ENCODE measurements at places on chromosomes 6 and 20.

- no peak for DNase-seq
These were observed 374.1 kb upstream of the MANEA start for GRCh38 chr6:95203153-95203754.

- DNase-seq: no peak
These were observed 18.6 kb upstream of the ELOVL2 start for GRCh38 chr6:11062715-11063114.

DNA sequence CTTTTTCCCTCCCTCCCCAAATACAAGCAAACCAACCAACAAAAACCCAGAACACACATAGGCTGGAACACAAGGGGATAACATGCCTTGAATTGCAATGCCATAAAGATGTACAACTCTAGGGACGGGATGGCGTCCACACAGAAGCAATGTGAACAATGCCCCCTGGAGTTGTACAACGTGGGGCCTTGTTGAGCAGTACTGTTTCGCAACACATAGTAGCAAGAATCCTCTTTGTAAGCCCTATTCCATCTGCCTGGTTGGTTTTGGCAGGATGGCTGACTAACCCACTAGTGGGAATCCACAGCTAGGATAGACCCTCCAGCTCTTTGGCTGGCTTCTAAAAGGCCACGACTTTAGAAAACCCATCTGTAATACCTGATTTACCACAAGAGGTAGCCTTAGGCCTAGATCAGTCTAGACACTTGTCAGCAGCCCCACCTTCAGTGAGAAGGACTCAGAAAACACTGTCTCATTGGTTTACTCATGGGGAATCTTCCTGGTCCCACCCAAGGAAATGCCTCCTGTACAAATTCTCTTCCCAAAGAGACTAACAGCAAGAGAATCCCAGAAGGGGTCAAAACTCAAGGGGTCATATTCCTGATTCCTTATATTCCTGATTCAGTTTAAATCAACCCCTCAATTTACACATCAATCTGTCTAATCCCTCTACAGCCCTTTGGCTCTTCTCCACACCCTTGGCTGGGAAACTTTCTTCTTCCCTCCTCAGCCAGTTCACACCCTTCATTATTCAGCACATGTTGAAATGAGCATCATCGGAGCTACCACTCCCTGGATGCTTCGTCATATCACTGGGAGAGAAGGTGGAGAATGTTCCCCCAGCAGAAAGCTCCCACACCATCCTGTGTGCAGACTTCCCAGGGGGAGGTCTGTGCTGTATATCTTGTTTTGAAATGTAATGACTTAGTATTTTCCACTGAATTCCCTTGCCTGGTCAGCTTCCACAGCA is 622.4 kb upstream of the FLRT3 start:
- no peak for DNase-seq

- DNase-seq: no peak
These were observed 269.7 kb downstream of the TAF4 start for GRCh38 chr20:61795669-61796630.

DNA sequence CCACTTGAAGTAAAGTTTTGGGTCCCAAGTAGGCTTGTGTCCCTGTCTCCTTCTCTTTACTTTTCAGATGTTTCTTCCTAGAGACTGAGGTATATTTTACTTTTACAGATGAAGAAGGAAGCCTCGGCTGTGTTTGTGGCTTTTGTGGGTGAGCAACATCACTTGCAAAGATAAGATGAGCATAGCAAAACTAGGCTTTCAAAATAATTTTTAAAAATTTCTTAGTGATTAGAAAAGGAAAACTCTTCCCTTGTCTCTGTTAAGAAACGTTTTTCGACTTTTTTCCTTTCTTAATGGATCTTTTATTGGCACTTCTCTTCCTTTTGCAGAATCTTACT is 7.6 kb downstream of the PTPN1 start:
- DNase-seq: no peak

GRCh38 chr6:30041821-30042220 is 19.2 kb upstream of the POLR1H start:
- no peak for DNase-seq

DNA sequence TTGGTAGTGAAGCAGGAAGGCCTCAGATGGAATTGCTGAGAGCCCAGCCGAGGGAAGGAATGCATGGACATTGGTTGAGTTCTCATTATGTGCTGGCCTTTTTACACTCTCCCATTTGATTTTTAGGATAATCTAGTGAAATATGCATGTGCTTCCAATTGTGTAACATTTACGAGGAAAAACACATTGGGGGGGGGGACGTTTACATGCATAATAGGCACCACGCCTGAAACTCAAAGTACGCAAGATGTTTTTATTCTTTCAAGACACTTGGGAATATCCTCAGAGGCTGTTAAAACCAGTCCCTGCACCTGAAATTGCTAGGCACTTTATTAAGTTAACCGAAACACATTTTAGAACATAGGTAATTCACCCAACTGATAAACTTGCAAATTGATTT is 118.5 kb upstream of the CDH4 start:
- DNase-seq: no peak

DNA sequence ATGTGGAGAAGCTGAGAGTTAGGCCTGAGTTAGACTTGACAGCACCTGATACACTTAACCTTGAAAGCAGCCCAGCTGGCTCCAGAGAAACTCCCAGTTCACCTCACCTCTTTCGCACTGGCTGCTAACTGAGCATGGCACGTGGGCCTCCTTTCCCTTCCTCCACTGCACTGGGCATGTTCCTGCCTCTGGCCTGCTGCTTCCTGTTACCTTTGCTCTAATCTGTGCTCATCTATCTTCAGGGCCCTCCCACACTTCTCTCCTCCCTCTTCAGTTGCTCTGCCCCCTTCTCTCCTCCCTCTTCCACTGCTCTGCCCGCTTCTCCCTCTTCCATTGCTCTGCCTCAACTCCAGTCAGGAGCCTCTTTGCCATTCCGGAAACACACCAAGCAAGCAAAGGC is 13.7 kb upstream of the UBE2V1 start:
- no peak for DNase-seq

- no peak for DNase-seq
These were observed 64.5 kb upstream of the SLC22A1 start for GRCh38 chr6:160057080-160057479.

GRCh38 chr20:4081421-4081820 is 66.1 kb upstream of the RNF24 start:
- DNase-seq: no peak

GRCh38 chr6:3750317-3751076 is 1.0 kb downstream of the PXDC1 start:
- no peak for DNase-seq

- DNase-seq: no peak
These were observed 136.2 kb upstream of the STMND1 start for GRCh38 chr6:16965689-16966088.

DNA sequence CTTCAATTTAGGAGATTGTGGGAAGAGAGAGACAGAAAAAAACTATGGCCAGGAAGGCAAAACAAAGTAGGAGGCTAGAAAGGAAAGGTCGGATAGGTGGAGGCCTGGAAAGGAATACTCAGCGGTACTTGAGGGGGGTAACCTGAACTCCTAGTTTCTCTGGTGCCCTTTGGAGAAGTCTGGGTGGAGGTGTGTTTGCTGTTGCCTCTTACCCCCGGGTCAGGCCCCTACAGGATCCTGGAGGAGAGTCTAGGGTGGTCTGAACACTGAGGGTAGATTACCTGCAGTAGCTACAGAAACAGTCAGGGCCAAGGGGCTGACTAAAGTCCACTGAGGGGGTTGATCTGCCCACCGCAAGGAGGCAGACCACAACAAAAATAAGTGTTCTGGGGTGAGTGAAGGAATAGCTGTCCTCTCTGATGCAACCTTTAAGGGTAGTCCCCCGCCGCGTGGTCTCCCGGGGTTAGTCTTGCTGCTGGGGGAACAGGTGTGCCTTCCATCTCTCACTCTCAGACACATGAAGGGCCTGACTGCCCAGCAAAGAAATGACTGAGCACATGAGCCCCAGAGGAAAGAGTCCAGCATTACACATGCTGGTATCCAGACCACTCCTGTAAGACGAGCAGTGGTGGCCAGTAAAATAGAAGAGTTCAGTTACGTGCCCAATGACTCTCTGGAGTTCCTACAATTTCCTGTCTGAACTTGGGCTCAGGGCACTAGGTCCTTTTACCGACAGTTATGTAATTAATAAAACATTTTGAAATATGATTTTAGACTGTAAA is 59.5 kb downstream of the MTHFD1L start:
- DNase-seq: no peak

- peak; percentile 8 for DNase-seq
These were observed 382.1 kb upstream of the TSHZ2 start for GRCh38 chr20:52590100-52590499.

DNA sequence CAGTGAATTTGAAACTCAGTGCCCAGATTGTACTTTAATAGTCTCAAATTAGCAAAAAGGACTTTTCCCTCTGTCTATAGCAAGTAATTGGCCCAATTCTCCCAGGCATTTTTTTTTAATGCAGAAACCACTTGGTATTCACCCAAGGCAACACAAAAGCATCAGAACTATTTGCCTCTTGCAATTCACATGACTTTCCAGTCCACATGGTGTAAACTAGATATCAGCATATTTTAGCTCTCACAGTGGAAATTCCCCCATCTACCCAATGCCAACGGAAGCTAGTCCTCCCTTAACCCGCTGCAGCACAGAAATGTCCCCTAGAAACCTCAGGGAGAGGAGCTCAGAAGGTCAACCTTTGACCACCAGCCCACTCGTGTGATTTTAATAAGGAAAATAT is 103.4 kb upstream of the CDYL start:
- DNase-seq: no peak

DNA sequence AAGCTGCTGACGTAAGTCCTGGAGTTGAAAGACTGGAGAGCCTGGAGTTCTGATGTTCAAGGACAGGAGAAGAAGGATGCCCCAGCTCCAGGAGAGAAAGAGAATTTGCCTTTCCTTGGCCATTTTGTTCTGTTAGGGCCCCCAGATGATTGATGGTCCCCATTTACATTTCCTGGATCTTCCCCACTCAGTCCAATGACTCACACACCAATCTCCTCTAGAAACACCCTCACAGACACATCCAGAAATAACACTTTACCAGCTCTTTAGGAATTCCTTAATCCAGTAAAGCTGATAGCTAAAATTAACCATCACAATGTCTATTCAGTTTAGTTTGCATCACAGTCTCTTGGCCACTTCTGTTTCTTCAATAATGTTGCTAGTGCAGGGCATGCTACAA is 260.2 kb upstream of the IRAK1BP1 start:
- peak; percentile 63 for DNase-seq

DNA sequence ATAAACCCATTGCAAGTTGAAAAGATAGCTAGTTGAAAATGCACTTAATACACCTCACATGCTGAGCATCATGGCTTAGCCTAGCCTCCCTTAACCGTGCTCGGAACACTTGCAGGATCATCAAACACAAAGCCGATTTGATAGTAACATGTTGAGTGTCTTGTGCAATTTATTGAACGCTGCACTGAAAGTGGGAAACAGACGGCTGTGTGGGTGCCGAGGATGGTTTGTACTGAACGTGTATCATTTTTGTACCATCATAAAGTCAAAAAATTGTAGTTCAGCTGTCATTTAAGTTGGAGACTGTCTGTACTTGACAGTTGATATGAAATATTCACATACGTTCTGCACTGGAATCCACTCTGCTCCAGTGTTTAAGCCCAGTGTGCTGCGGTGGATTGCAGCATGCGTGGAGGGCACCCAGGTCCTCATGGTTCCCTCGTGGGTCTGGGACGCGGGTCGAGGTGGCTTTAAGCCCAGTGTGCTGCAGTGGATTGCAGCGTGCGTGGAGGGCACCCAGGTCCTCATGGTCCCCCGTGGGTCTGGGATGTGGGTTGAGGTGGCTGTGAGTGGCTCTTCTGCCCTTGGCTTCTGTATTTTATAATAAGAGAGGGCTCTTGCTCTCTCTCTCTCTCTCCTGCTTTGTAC is 77.0 kb downstream of the CDH4 start:
- DNase-seq: peak; percentile 2

DNA sequence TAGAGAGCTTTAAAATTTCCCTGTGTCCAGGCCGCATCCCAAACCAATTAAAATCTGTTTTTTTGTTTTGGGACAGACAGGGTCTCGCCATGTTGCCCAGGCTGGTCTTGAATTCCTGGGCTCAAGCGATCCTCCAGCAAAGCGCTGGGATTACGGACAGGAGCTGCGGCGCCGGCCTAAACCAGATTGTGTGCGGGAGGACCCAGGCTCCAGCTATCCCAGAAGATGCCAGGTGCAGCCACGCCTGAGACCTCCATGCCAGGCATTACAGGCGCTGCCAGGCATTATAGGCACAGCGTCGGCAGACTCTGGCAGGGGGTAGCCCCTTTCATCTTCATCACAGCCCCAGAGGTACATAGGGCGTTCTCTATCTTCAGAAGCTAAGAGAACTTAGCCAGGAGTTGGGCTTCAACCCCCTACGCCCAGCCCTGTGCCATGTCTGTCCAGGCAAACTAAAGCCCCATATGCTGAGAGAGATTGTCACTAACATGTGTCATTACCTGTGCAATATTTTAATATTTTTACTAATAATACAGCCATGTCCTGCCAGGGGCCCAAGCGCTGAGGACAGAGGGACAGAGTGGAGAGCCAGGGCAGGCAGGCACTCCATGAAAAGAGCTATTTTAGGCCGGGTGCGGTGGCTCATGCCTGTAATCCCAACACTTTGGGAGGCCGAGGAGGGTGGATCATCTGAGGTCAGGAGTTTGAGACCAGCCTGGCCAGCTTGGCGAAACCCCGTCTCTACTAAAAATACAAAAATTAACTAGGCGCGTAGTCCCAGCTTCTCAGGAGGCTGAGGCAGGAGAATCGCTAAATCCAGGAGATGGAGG is 9.8 kb upstream of the GRM4 start:
- DNase-seq: no peak

GRCh38 chr6:51182827-51183226 is 364.2 kb downstream of the TFAP2B start:
- DNase-seq: no peak

DNA sequence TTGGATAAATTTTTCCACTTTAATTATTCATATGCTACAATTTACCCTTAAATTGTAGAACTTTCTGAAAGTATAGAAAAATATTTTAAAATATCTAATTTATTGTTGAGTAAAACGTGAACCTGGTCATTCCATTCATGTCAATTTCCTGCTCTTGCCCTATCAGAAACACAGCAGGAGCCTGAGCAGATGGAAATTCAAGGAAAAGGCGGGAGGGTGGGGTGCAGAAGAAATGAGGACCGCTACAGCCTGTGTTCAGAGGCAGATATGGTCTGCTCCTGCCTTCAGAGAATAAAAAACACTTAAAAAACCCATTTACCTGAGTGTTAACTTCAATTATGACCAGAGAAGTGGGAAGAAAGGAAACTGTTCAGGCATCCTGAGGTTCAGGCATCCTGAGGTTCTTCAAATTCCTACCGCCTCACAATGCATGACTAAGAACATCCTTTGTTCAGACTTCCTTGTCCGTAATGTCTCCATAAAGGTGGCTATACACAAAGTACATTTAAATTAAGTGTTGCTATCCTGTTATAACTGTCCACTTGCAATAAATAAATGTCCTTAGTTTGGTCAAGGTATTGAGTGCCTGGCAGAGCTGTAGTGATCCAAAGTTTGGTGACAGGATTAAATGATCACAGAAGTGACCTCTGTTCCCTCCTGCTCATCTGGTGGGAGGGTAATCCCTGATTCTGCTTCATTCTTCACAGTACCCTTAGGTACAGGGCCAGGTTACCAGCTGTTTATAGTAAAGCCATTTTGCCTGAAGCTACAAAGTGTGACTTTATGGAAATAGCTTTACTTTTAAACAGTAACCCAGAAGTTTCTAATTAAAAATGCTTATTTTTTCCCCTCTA is 109.1 kb downstream of the MAN1A1 start:
- peak; percentile 68 for DNase-seq

GRCh38 chr6:155077784-155078183 is 82.7 kb downstream of the TIAM2 start:
- no peak for DNase-seq

Data from kidney capillary endothelial cell (primary cell).